ENCODE measurements at places on chromosomes 13 and 19. TPM values are rescaled to one million over a fixed set of nuclear protein-coding genes. Genes with fewer than 3 reads are reported as not detected.
A peak's percentile ranks its signal among the peaks of the same experiment; 100 is the strongest.

- H3K36me3 ChIP-seq = no peaks in the 10 kb centered on the region
- no peaks in the 10 kb centered on the region for H3K4me1 ChIP-seq
- no peak overlapping the region for H3K27ac ChIP-seq
- no peaks in the 10 kb centered on the region for H3K27me3 ChIP-seq
- DNase-seq = no peak
- no peak overlapping the region for H3K4me3 ChIP-seq
These were observed 249.6 kb downstream of the TSHZ3 start for GRCh38 chr19:31099515-31100205.

DNA sequence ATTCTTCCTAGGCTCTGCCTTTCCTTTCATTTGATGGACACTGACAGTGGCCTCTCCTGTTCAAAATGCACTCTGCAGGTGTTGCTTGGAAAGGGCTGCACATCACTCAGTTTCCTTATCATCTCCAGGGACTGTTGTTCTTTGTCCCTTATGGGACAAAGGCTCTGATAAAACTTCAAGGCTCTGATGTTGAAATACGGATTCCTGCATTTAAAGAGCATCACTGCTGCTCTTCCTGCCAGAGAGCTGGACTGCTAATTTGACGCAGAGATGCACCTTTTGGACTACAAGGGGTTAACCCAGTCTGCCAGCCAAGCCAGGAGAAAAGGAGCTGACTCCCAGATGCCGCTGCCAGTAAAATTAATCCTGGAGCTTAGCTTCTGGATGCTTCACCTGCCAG, 952.1 kb downstream of the DIAPH3 start:
- no peak overlapping the region for H3K27ac ChIP-seq
- no peaks in the 10 kb centered on the region for H3K4me1 ChIP-seq
- DNase-seq = no peak
- H3K27me3 ChIP-seq = peaks cover 61% of the 10 kb centered on the region
- H3K36me3 ChIP-seq = no peaks in the 10 kb centered on the region
- H3K4me3 ChIP-seq = no peak overlapping the region

- H3K4me1 ChIP-seq = no peaks in the 10 kb centered on the region
These were observed 63.6 kb downstream of the ZNF429 start for GRCh38 chr19:21568816-21569493.

- H3K27me3 ChIP-seq = no peaks in the 10 kb centered on the region
- DNase-seq = peak; percentile 43
- H3K4me1 ChIP-seq = peaks cover 6% of the 10 kb centered on the region
- no peaks in the 10 kb centered on the region for H3K36me3 ChIP-seq
- no peak overlapping the region for H3K27ac ChIP-seq
These were observed 65.9 kb downstream of the ENOX1 start for GRCh38 chr13:43720780-43721397.

GRCh38 chr13:26663791-26664190, 96.8 kb downstream of the GPR12 start:
- peaks cover 5% of the 10 kb centered on the region for H3K36me3 ChIP-seq
- H3K4me1 ChIP-seq = peaks cover 16% of the 10 kb centered on the region
- peak overlapping the region; percentile 44 for H3K27ac ChIP-seq
- peak; percentile 28 for DNase-seq

DNA sequence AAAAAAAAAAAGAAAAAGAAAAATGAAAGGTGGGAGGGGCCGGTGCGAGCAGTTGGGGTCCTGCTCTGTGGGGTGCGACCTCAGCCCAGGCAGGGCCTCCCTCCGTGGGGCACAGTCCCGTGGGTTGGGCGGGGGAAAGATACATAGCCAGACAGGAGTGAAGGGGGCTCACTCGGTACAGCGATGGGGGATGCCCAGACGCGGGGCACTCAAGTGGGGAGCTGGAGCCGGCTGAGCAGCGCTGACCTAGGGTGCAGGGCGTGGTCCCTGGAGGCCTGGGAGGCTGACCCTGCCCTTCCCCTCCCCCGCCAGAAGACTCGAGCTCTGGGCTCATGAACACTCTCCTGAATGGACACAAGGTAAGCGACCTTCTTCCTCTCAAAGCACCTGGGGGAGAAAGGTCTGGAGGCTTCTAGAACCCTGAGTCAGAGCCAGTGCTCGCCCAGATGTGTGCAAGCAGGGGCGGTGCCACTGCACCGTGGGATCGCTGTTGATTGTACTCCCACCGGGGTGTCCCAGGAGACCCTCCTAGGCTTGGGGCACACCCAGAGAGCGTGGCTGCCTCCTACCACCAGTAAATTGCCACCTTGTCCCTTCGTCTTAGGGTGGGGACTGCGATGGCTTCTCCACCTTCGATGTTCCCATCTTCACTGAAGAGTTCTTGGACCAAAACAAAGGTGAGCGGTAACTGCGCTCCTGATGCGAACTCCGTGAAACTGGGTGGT, 3.4 kb downstream of the HMG20B start:
- no peak for DNase-seq
- H3K36me3 ChIP-seq = peaks cover 41% of the 10 kb centered on the region
- no peaks in the 10 kb centered on the region for H3K27me3 ChIP-seq
- H3K27ac ChIP-seq = no peak overlapping the region
- H3K4me1 ChIP-seq = peaks cover 15% of the 10 kb centered on the region

DNA sequence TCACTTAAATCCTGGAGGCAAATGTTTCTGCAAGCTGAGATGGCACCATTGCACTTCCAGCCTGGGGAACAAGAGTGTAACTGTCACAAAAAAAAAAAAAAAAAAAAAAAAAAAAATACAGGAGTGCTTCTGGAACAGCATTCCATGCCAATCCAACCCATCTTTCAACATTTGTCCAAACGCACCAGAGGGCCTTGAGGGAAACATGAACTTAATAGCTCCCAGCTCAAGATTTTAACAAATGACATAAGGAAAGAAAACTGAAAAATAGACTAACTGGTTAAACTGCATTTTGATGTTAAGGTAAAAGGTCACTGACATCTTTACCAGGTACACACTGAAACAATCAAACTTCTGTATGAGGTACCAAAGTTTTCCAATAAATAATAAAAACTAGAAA, 47.7 kb upstream of the ZNF83 start:
- peaks cover 20% of the 10 kb centered on the region for H3K4me1 ChIP-seq
- peaks cover 13% of the 10 kb centered on the region for H3K36me3 ChIP-seq
- H3K4me3 ChIP-seq = no peak overlapping the region

GRCh38 chr13:93577105-93577504, 350.5 kb downstream of the GPC6 start:
- H3K27ac ChIP-seq = no peak overlapping the region
- no peak for DNase-seq
- H3K4me1 ChIP-seq = no peaks in the 10 kb centered on the region
- H3K27me3 ChIP-seq = no peaks in the 10 kb centered on the region

- DNase-seq = no peak
- H3K4me1 ChIP-seq = peaks cover 34% of the 10 kb centered on the region
- peak overlapping the region; percentile 73 for H3K4me3 ChIP-seq
These were observed 627 bp downstream of the LIN7B start for GRCh38 chr19:49114630-49115363.

GRCh38 chr19:5547881-5548280, 19.9 kb downstream of the TINCR start:
- no peaks in the 10 kb centered on the region for H3K27me3 ChIP-seq
- DNase-seq = peak; percentile 51
- peaks cover 14% of the 10 kb centered on the region for H3K4me1 ChIP-seq
- H3K36me3 ChIP-seq = no peaks in the 10 kb centered on the region

DNA sequence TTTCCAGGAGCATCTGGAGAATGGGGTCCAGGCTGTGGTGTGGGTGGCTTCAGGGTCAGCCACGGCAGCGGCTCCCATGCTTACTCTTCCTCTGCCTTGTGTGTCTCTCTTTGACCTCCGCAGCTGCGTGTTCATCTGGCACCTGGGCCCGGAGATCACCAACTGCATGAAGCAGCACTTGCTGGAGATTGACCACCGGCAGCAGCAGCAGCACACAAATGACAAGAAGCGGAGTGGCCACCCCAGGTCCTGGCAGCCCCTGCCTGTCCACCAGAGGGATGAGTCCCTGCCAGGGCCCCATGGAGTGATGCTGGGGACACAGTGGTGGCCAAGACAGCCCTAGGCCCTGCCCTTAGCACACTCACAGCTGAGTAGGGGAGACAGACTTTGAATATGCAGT, 18.4 kb upstream of the OVOL3 start:
- no peak overlapping the region for H3K4me3 ChIP-seq
- no peak for DNase-seq
- H3K4me1 ChIP-seq = no peaks in the 10 kb centered on the region
- H3K27ac ChIP-seq = no peak overlapping the region
- no peaks in the 10 kb centered on the region for H3K27me3 ChIP-seq

DNA sequence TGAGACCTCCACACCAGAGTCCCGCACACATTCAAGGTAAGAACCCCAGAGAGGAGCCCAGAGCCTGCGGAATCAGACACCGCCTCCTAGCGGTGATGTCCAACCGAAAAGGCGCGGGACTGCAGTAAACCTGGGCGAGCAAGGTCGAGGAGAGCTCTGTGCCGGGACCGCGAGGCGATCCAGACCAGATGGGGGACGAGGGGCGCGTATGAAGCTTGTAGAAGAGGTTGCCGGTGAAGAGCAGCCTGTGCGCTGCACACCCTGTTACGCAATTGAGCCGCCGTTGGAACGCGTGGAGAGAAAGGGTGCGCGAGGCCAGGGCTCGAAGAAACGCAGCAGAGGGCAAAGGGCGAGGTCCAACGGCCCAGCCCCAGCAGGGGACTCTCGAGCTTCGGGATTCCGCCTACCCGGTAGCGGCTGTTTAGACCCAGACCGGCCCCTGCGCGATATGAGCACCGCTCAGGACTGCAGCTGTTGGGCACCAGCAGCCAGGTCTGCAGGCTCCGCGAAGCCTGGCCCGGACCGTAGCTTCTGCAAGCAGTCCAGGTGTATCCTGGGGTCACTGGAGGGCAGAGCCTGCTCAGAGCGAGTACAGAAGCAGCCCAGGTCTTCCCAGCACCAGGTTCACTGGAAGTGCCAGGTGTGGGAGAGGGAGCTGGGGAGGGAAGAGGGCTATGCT, 65.9 kb upstream of the ZNF599 start:
- H3K4me1 ChIP-seq = no peaks in the 10 kb centered on the region
- H3K4me3 ChIP-seq = no peak overlapping the region
- H3K36me3 ChIP-seq = peaks cover 6% of the 10 kb centered on the region
- DNase-seq = no peak
- H3K27me3 ChIP-seq = no peaks in the 10 kb centered on the region

GRCh38 chr19:17542793-17543582, 12.5 kb upstream of the COLGALT1 start:
- peaks cover 7% of the 10 kb centered on the region for H3K4me1 ChIP-seq
- no peak overlapping the region for H3K4me3 ChIP-seq
- no peak overlapping the region for H3K27ac ChIP-seq
- H3K36me3 ChIP-seq = no peaks in the 10 kb centered on the region
- peaks cover 11% of the 10 kb centered on the region for H3K27me3 ChIP-seq
- DNase-seq = no peak

DNA sequence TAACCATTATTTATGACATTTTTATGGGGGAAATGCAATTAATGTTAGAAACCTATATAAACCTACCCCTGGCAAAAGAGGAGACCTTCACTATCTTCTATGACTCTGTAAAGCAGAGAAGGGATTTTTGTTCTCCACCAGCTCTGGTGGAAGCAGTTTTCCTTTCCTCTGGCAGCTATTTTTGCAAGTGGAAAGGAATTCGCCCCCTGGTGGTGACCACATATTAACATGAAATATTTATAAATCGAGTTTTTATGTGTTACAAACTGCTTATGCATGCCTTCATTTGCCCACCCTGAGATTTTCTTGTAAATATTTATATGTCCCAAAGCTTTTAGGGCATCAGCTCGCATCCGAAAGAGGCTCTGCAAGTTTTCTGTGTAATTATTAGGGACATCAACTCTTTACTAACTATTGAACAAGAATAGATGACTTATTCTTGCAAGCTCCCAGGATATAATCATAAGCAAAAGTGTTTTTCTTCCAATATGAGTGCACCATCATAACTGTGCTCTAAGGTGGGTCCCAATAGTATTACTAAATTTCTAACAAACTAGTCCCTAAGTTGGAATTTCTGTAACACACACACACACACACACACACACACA, 62.4 kb downstream of the SERTM1 start:
- H3K4me1 ChIP-seq = no peaks in the 10 kb centered on the region
- no peak overlapping the region for H3K27ac ChIP-seq
- no peak overlapping the region for H3K4me3 ChIP-seq

GRCh38 chr13:64020126-64020525, 2604.5 kb upstream of the PCDH20 start:
- H3K36me3 ChIP-seq = no peaks in the 10 kb centered on the region
- no peaks in the 10 kb centered on the region for H3K4me1 ChIP-seq
- H3K4me3 ChIP-seq = no peak overlapping the region
- DNase-seq = no peak
- peaks cover 54% of the 10 kb centered on the region for H3K27me3 ChIP-seq
- H3K27ac ChIP-seq = no peak overlapping the region

DNA sequence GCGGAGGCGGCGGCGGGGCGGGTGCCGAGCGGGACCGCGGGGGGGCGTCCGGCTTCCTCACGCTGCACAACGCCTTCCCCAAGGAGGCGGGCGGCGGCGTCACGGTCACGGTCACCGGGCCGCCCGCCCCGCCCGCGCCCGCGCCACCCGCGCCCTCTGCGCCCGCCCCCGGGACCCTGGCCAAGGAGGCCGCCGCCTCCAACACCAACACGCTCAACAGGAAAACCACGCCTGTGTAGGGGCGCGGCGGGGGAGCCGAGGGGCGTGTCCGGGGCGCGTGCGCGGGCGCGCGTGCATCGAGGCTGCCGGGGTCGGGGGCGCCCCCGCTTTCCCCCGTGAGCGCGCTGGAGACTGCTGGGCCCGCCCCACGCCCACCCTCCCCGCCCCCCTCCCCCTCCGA, 8.8 kb upstream of the CACNG6 start:
- peaks cover 20% of the 10 kb centered on the region for H3K4me1 ChIP-seq
- no peaks in the 10 kb centered on the region for H3K36me3 ChIP-seq
- no peak overlapping the region for H3K4me3 ChIP-seq
- H3K27me3 ChIP-seq = peaks cover 16% of the 10 kb centered on the region
- no peak overlapping the region for H3K27ac ChIP-seq

GRCh38 chr19:55712804-55713631, 25.2 kb downstream of the NLRP9 start:
- H3K27ac ChIP-seq = no peak overlapping the region
- peaks cover under 1% of the 10 kb centered on the region for H3K27me3 ChIP-seq
- no peaks in the 10 kb centered on the region for H3K4me1 ChIP-seq
- H3K4me3 ChIP-seq = no peak overlapping the region
- no peak for DNase-seq

- no peak overlapping the region for H3K27ac ChIP-seq
- no peak for DNase-seq
- peaks cover 19% of the 10 kb centered on the region for H3K27me3 ChIP-seq
- H3K36me3 ChIP-seq = no peaks in the 10 kb centered on the region
These were observed 65.1 kb downstream of the SIAH3 start for GRCh38 chr13:45786293-45786920.

BLOC1S3 gene
- 18.1 TPM for total RNA-seq

SIX5 gene
- total RNA-seq = 17.3 TPM

FUT6 gene
- not detected for total RNA-seq

SUPT20H gene
- total RNA-seq = 86.8 TPM

SYNGR4 gene
- total RNA-seq = not detected

SLC7A1 gene
- total RNA-seq = 154 TPM

CCNA1 gene
- 36.5 TPM for total RNA-seq

CYP4F22 gene
- not detected for total RNA-seq

FCER2 gene
- not detected for total RNA-seq

ATP8A2 gene
- total RNA-seq = 0.26 TPM

Data from MCF 10A (cell line).